ENCODE measurements at places on chromosomes 13 and 19.
A peak's percentile ranks its signal among the peaks of the same experiment; 100 is the strongest.

- DNase-seq: no peak
Measured at GRCh38 chr13:64099994-64100393, 2684.3 kb upstream of the PCDH20 start.

DNA sequence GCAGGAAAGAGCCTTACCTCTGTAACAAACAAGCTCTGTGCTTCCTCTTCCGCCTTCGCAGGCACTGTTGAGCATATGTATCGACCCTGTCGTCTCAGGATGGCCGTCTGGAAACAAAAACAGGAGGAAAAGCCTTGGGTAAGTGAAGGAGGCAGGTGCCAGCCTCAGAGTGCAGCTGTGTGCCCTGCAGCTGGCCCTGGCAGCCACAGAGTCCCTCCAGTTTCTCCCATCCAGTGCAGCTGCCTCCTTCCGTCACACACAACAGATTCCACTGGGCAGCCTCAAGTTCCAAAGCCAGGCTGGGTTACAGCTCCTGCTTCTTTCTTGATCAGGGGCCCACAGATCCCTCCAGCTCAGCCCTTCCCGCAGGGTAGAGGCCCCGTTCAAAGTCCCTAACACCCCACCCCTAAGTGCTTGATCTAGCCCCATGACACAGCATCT lies 47.7 kb downstream of the DOCK9 start:
- no peak for DNase-seq

DNA sequence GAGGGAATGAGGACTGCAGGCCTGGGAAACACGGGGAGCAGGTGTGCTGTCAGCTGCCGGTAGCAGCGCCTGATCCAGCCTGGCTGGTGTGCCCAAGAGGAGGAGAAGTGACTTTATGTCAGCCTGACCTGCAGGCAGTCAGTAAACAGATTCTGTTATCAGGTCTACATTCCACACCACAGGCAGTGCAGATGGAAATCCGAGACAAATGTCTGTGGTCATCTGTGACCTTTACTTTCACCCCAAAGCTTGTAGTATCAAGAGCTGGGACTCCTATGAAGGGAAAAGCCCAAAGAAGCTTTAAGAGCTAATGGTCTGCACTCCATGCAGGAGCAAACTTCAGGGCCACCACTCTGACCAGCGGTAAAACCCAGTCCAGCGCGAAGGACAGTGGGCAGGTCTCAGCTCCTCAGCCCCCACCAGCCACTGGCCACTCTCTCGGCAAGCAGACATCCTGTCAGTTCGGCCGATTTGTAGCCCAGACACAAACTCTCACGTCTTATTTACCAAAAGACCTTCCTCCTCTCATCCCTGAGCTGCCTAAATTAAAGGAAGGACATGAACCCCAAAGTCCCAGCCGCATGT lies 7.7 kb downstream of the EPS15L1 start:
- no peak for DNase-seq

DNA sequence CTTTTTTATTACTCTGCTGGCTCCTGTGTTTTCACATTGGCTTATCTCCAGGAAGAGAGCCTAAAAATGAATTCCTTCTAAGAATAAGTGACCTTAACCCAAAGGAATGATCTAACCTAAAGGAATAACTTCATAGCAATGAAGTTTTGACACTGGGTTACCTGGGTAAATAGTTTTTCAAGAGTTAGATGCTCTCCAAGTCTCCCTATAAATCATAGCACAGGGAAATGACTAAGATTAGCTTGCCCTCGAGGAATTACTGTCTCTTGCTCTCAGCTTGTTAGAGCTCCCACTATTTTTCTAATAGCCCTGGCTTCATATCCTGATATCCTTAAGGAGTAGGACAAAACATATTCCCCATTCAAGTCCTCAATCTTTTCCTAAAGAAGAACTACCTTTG lies 66.3 kb downstream of the SPRY2 start:
- no peak for DNase-seq

DNA sequence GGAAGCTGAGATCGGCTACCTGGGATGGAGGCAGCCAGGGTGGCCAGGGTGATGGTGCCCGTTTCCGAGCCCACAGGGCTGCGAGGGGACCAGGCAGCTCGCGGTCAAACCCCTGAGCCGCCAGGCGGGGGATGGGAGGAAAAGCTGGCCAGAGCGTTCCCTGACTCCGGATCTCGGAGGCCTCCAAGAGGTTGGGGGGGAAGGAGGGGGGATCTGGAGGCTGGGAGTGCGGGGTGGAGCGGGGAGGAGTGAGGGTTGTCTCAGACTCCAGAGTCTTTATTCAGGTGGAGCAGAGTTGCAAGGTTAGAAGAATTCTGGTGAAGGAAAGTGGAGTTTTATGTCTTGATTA lies 1.1 kb downstream of the CACNG7 start:
- peak; percentile 53 for DNase-seq

- DNase-seq: no peak
Measured at GRCh38 chr13:40126306-40127085, 471.0 kb downstream of the COG6 start.

DNA sequence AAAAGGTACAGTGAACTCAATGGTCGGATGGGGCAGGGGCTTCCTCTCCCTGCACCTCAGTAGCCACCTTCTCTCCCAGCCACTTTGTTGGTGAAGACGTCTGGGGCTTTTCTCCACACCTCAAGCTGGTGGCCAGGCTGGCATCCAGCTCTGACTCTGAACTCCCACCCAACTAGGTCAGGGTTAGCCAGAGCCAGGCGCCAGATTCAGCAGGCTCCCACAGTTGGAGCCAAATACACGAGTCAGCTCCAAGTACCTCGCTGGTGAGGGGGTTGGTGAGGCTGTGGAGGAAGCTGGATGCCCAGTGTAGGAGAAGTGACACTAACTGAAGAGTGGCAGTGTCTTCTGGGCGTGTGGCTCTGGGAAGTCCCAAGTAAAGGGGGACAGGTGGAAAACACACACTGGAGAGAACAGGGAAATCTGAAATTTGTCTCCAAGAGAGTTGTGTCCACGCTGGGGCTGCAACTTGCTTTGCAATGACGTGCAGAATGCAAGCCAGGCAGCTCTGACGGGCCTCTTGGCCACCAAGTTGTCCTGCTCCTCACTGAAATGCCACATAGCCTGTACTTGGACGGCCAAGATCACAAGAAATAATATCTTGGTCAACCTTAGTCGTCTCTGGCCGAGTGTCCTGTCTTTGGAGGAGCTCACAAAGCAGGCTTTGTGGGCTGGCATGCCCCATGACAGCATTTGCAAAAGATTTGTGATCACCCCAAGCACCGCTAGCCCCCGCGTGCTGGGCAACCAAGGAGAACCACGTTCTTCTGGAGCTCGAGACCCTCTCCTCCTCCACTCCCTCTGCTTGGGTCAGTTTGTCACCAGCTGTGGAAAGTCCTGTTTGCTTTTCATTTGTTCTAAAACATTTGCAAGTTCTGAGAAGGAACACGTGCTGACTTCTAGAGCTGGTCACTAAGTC lies 18.1 kb downstream of the SLC7A1 start:
- DNase-seq: no peak

- no peak for DNase-seq
Measured at GRCh38 chr19:39166571-39167391, 30.0 kb upstream of the NCCRP1 start.

DNA sequence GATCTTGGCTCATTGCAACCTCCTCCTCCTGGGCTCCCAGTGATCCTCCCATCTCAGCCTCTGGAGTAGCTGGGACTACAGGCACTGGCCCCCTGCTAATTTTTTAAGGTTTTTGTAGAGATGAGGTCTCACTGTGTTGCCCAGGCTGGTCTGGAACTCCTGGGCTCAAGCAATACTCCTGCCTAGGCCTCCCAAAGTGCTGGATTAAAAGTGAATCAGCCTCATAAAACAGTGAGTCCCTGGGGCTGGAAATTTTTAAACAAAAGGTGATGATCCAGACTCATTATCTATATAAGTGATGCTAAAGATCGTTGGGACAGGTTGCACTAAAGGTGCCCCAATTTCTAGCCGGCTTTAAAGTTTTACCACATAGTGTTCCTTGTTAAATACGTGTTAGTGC lies 112.7 kb downstream of the LMO7 start:
- no peak for DNase-seq

- DNase-seq: no peak
Measured at GRCh38 chr13:94228763-94229162, 250.7 kb downstream of the DCT start.

DNA sequence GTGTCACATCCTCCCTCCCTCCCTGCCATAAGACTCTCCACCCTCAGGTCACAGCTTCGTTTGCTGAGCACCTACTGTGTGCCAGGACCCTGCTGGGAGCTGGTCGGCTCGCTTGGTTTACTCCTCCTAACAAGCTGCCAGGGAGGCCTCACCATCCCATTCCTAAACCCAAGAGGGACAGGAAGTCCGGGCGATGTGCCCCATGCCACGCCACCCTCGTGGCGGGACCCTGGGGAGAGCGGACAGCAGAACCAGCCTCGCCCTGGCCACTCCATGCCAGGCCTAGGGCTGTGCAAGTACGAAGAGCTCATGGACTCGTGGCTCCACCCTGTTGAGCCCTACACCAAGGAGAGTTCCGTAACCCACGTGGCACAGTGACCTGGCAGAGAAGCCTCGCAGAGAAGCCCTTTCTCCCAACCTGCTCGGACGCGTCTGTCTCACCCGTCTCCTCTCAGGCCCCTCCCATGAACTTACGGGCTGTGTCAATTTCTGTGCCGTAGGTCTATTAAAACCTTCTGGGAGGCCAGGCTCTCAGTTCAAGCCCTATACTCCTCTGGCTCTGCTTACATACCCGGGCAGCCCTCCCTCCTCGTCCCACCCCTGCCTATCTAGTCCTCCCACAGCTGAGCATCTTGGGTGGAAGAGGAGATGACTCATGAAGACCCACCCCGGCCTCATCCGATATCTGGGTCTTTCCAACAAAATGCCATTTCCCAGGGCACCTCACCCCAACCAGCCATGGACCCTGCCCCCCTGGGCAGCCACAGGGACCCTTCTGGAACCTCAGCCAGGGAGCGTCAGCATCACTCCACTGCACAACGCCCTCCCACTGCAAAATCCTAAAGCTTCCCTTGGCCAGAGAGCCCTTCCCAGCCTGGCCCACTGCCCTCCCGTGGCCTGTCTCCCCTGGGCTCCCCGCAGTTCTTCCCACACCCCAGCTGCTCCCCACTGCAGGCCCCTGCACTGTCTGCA lies 2.6 kb downstream of the UBXN6 start:
- no peak for DNase-seq

GRCh38 chr13:46546084-46546768 lies 6.7 kb upstream of the LRCH1 start:
- DNase-seq: no peak

- DNase-seq: no peak
Measured at GRCh38 chr13:67146523-67147130, 83.5 kb downstream of the PCDH9 start.

DNA sequence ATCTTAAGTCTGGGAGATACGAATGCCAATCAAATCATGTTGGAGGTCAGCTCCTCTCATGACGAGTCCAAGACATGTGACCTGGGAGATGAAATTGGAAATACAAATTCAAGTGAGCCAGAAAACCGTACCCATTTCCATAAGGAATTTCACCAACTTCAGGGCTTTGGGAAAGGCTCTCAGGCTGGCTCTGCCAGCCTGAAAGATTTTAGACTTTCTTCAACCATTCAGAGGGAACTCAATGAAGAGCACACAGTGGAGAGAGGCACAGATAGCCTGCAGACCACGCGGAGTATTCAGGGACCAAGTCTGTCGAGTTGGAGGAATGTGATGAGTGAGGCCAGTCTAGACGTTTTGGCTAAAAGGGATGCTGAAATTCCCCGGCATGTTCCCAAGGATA lies 204.6 kb downstream of the MTUS2 start:
- DNase-seq: no peak

Data from neuronal stem cell (in vitro differentiated cells).